T-helper 22 cell (primary cell): ENCODE measurements at places on chromosomes 5 and 9.

DNA sequence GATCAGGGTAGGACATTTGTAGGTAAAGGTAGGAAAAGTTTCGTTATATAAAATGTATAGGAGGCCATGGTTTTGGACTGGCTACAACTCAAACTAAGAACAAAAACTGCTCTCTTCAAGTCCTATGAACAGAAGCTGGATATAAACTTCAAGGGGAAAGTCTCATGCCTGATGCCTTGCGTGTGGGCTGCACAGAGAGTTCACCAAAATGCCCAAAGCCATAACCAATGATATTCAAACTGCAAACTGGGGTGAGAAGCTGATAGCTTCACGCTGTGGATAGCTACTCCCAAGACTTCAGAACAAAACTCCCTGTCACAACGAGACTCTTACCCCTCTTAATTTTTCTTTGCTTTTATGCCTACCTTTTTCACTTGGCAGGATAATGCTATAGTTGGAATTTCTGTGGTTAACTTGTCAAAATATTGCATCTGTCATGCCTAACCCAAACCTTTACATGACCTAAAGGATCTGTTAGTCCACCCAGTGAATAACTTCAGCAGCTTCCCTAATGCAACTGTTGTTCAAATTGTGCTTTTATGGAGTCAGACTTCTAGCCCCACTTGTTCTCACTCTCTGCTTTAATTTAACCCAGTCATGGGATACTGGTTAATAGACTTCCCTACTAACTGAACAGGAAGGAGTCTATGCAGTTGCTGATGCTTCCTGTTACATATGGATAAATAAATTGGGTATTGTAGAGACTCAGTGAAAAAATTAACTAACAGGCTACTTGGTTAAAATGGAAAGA, 71.9 kb downstream of the SFXN1 start:
- no peak for DNase-seq

GRCh38 chr5:335740-336038, 14.2 kb downstream of the AHRR start:
- no peak for DNase-seq

- DNase-seq, result no peak
These were observed 6.3 kb upstream of the UNC5A start for GRCh38 chr5:176803943-176804498.

DNA sequence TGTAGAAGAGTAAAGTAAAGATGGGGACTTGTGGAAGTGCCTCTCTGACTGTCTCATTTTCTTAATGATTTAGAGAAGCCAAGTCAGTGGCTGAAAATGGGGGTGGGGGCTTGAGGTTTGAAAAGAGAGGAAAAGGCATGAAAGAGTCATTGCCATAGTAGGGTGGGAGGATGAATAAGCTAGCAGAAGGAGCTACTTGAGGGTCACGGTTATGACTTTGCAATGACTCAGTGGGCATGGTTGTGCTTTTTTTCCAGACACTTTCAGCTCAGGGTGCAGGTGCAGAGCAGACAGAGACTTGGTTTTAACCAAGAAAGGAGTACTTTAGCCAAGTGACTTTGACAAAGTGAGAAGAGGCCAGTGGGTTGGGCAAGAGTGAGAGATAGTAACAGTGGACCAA, 117.8 kb downstream of the PTTG1 start:
- no peak for DNase-seq

- no peak for DNase-seq
These were observed 56.1 kb upstream of the NRARP start for GRCh38 chr9:137358126-137358525.

DNA sequence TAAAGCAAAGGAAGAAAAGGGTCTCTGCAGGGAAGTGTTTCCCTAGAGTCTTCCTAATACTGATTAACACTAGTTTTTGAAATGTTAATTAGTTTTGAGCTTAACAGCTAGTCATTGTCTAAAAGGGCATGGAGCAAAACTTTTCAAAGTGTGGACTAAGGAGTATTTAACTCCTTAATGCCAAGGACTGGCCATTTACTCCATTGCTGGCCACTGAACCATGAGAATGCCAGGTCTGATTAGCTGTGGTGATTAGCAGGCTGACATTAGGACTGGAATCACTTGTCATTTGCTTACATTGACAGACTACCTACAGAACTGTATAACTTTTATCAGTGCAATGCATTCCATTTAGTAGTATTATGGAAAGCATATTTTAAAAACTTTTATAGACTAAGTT, 987.0 kb downstream of the NR2F1-AS1 start:
- DNase-seq, result no peak

DNA sequence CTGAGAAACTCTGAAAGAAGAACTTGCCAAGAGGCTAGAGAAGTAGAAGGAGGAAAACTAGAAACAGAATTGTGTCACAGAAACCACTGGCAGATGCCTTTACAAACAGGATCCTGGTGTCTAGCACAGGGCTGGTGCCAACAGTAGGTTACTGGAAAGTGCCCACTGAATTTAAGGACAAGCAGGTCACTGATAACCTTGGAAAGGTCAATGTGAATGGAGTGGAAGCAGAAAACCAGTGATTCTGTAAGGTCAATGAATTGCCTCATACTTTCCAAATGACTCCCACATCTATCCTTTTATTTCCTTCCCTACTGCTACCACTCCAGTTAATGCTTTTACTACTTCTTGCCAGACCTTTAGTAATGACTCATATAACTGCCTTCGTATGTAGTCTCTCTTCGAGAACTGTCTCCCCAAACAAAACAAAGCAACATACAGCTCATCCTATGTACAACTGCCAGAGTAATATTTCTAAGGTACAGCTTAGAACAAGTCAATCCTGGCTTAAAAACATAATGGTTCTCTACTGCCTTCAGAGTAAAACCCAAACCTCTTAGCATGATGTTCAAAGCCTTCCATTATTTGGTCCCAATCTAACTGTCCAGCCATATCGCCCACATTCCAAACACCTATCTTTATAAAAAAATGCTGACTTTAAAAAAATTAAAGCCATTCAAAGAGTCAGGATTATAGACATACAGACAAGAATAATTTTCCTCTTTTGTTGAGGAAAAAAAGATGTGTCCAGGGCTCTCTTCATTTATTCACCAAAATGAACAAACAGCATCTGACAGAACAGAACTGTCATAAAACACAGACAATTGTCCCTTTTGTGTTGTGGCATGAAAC, 52.5 kb downstream of the NR3C1 start:
- no peak for DNase-seq

- no peak for DNase-seq
These were observed 250.6 kb downstream of the SPOCK1 start for GRCh38 chr5:137248527-137248926.

- no peak for DNase-seq
These were observed 76.1 kb downstream of the SHB start for GRCh38 chr9:37992924-37993349.

GRCh38 chr5:67287510-67288268, 91.1 kb upstream of the CD180 start:
- DNase-seq, result no peak

- no peak for DNase-seq
These were observed 149.3 kb downstream of the NTRK2 start for GRCh38 chr9:84818791-84819190.

GRCh38 chr5:14286574-14287421, 143.7 kb downstream of the TRIO start:
- DNase-seq, result no peak

DNA sequence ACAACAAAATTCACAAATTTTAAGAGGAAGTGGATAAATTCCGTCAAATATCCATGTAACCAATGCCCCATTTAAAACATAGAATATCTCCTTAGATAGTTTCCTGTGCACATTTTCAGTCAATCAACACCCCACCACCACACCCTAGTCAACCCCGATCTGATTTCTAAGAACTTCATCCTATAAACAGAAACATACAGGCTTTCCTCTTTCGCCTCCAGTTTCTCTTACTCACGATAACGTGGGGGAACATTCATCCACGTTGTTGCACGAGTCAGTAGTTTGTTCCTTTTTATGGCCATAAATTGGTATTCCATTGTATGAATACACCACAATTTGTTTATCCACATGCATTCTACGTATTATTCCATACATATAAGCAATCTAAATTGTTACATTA, 35.6 kb upstream of the TRIO start:
- DNase-seq, result no peak

GRCh38 chr9:81716409-81716808, 27.1 kb upstream of the TLE1 start:
- DNase-seq, result no peak

GRCh38 chr9:1051584-1052275, 1.6 kb downstream of the DMRT2 start:
- DNase-seq, result no peak

DNA sequence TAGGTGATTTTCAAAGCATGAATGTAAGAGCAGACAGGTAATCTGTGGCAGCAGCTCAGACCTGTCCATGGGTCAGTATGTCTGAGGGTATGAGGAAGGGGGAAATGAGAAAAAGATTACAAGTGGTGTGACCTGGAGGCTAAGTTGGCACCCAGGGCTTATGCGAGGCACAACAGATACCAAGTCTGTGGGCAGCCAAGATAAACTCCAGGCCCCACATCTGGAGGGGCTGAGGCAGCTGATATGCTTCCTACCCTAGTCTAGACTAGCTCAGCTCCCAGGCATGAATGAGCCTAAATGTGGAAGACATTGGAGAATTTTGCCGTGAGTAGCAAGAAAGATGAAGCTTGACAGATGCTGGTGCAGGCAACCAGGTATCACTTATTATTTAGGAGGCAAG, 151.7 kb downstream of the PIK3R1 start:
- DNase-seq, result no peak
